ENCODE measurements at places on chromosomes 7 and 10.

- no peak for DNase-seq
These were observed 73.6 kb upstream of the SYPL1 start for GRCh38 chr7:106185719-106186118.

DNA sequence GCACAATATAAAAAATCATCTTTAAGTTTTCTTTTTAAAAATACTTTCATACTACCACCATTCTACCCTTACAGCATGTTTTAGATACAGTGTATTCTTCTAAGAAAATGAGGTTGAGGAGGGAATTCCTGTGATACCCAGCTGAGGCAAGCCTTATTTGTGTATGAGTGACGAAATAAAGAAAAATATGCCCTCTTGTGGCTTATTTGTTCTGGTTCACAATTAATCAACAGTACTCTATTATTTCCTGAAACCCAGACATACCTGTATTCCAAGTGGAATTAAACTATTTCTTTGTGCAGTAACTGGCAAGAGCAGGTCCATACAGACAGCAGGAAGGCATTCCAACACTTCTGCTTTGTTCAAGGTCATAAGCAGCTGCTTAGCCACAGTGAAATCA, 4.5 kb upstream of the SEMA3D start:
- DNase-seq, result no peak

- no peak for DNase-seq
These were observed 96.7 kb downstream of the ARHGAP22 start for GRCh38 chr10:48507933-48508790.

GRCh38 chr7:24908166-24908565, 71.8 kb downstream of the OSBPL3 start:
- no peak for DNase-seq

DNA sequence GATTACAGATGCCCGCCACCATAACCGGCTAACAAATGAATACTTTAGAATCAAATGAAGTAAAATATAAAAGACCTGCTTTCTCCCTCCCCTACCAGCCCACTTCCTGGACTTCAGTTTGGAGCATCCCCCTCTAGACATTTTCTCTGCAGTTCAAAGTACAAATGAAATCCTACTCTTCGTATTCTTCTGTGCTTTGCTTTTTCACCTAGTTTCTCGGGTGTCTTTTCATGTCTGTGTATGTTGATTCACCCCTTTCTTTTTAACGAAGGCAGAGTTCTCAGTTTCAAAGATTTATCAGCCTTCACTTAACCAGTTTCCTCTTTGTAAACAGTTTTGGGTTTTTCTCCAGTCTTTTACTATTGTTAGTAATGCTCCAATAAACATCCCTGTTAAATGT, 145.9 kb upstream of the STK17A start:
- DNase-seq, result no peak

GRCh38 chr10:35135861-35136260, 9.2 kb downstream of the CREM start:
- DNase-seq, result no peak

DNA sequence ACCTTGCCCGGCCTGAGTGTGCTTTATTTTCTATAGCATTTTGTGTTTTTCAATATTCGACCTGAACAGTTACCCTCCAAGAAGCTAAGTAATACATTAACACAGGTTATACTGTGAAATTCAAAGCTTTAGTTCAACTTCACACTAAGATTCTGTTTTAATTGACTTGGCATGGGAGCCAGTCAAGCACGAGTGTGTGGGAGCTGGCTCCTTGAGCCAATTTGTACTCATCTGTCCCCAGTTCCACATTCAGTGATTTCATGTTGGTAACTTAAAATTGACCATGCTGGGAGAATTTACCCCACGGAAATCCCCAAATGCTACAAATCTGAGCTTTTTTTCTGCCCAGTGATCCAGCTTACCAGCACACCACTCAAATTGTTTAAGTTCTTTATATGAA, 20.3 kb downstream of the TSPAN12 start:
- DNase-seq, result no peak

All from memory B cell (primary cell).